Activated naive CD4-positive, alpha-beta T cell treated with anti-CD3 and anti-CD28 coated beads, Interleukin-2, amount 50 U/mL, for 72 hours (primary cell): ENCODE measurements at places on chromosomes 11 and 22. TPM values are rescaled to one million over a fixed set of nuclear protein-coding genes. Genes with fewer than 3 reads are reported as not detected.
A peak's percentile ranks its signal among the peaks of the same experiment; 100 is the strongest.

Gene TBC1D22A
- total RNA-seq, result 50.8 TPM

GRCh38 chr11:108224911-108225786 is 2.3 kb downstream of the ATM start:
- no peak for DNase-seq

Gene MAPK12
- 14.2 TPM for total RNA-seq

- DNase-seq, result peak; percentile 9
Measured at GRCh38 chr11:2685051-2685450, 14.7 kb downstream of the KCNQ1OT1 start.

- DNase-seq, result no peak
Measured at GRCh38 chr22:25388866-25389540, 169.6 kb downstream of the CRYBB2 start.

Gene RPL27A
- total RNA-seq, result 1,341 TPM

Gene TMEM191B
- total RNA-seq, result 1.3 TPM

Gene IGLL1
- total RNA-seq, result not detected

DNA sequence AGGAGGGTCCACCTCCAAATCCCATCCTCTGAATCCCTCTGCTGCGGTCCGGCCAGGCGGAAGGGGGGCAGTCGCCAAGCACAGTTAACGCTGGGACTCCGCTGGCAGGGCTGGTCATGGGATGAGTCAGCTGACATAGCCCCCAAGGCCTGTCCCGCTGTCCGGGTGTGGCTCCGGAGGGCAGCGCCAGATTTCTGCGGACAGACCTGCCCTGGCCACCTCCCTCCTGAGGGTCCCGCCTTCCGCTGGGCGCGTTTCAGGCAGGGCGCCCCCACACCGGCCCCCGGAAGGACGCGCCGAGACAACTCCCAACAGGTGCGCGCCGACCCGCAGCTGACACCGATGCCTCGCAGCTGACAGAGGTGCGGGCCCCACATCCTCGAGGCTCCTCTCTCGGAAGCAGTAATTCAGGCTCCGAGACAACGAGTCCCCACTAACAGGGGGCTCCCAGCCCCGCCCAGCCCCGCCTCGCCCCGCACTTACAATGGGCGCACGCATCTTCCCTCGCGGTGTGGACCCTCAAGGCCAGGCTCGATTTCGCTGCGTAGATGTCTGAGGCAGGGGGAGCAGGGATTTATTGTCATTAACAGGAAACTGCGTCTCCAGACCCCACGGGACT is 607 bp downstream of the PLAAT3 start:
- no peak for DNase-seq

GRCh38 chr11:46890665-46891064 is 27.7 kb downstream of the LRP4 start:
- no peak for DNase-seq

GRCh38 chr22:28963362-28963761 is 80.0 kb downstream of the ZNRF3 start:
- no peak for DNase-seq

Gene ROM1
- 1.1 TPM for total RNA-seq

Gene PHOX2A
- not detected for total RNA-seq

DNA sequence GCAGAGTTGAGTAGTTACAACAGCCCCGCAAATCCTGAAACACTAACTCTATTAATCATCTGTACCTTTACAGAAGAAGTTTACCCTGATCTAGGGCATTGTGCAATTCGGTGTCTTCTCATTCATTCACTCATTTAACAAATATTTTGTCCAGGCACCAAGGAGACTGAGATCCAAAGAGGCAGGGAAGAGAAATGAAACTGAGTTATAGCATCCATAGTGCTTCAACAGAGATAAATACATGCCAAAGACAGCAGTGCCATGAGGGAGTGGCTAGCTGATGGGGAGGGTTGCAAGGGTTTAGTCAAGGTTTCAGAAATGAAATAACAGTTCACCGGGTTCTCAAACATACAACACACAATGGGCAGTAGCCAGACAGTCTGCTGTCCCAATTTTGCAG is 40.2 kb upstream of the MTNR1B start:
- no peak for DNase-seq

DNA sequence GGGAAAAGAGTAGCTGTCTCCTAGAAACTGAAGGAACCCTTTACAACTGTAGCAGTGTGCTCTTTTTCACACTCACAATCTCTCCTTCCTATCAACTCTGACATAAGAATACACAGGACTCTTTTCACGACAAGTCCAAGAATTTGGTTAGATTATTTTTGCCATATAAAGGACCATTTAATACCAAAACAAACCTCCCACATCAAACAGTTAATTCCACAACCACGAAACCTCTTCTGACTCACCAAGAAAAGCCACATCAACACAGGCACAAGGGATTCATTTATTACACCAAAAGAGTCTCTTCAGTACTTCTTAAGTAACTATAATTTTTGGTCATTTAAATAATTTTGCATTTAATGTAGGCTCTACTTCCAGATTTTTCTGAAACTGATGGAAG is 222.6 kb upstream of the PITPNB start:
- DNase-seq, result no peak

- DNase-seq, result no peak
Measured at GRCh38 chr11:95276139-95276538, 45.1 kb upstream of the SESN3 start.

Gene OAF
- 0.57 TPM for total RNA-seq

DNA sequence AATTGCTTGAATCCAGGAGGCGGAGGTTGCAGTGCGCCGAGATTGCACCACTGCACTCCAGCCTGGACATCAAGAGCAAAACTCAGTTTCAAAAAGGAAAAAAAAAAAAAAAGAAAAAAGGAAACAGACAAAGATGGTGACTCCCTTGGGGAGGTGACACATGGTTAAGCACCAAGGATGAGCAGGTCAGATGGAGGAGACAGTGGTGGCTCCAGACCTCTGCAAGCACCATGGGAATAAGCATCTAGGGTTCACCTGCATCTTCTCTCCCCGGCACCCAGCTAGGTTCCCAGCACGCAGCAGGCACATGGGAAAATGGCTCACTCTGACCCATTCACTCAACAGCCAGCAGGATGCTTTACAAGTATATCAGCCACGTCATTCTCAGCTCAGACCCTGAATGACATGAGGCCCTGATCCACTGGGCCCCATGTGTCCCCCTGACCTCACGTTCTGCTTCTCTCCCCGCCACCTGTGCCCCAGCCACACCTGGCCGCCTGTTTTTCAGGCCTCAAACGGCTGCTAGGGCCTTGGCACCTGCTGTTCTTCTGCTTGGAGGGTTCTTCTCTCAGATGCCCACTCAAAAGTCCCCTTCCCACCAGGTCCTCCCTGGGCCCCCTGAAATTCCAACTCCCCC is 24.2 kb downstream of the A4GALT start:
- DNase-seq, result no peak

Gene KCNJ11
- 0.43 TPM for total RNA-seq

Gene GLB1L2
- 4.9 TPM for total RNA-seq

Gene SCO2
- total RNA-seq, result 4.8 TPM

DNA sequence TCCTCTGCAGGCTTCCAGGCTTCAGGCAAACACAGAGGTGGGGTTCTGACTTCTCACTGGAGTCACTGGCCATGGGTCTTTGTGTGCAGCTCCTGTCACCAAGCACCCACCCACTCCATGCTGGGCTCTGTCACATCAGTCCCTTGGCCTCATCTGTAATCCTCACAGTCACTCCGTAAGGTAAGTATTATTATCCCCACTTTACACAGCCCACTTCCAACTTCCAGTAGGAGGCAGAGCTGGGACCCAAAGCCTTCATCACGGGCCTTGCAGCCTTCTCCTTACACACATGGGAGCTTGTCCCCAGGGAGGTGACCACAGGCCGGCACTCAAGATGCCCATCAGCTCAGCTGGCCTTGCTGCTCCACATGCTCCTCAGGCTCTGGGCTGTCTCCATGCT is 266.7 kb upstream of the B3GAT1 start:
- DNase-seq, result no peak

Gene BRMS1
- 33.5 TPM for total RNA-seq

Gene CRYBB1
- not detected for total RNA-seq

GRCh38 chr11:31651822-31652221 is 142.3 kb downstream of the ELP4 start:
- DNase-seq, result no peak

DNA sequence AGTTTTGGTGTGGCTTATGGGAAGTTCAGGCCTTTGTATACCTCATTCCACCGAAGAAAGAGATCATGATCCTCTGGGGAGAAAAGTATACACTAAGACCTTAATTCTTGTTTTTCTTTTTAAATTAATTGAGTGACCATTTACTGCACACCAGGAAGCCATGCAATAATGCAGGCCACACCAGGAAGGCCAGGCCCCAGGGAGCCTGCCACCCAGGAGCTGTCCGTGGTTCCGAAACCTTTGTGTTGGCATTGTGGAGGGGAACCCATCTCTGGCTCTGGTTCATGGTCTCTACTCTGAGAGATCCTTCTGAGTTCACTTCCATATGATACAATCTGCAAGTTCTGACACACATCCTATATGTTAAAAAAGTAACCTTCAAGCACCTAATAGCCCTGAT is 291.8 kb downstream of the MIAT start:
- no peak for DNase-seq

- no peak for DNase-seq
Measured at GRCh38 chr22:37797874-37798500, 9.7 kb upstream of the GCAT start.

Gene MS4A15
- not detected for total RNA-seq

DNA sequence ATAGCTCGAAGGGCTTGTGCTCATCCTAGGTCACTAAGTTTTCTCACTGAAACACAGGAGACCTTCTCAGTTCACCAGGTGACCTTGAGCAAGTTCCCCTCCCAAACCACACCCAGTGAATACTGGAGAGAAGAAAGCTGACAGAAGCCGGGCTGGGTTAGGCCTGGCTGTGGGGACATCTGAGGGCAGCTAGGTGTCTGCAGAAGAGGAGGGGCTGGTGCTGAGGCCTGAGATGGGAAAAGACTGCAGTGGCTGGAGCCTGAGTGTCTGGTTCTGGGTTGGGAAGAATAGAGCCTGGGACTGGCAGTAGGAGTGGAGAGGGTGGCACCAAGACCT is 602 bp upstream of the INPP5J start:
- no peak for DNase-seq

Gene PDE3B
- 10.7 TPM for total RNA-seq

DNA sequence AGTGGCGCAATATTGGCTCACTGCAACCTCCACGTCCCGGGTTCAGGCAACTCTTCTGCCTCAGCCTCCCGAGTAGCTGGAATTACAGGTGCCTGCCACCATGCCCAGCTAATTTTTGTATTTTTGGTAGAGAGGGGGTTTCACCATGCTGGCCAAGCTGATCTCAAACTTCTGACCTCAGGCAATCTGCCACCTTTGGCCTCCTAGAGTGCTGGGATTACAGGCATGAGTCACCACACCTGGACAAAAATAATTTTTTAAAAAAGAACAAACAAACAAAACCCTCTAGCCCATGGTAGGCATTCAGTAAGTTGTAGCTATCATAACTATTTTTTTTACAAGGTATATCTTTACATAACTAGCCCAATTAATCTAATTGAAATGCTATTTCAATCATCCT is 73.9 kb upstream of the CAPRIN1 start:
- no peak for DNase-seq

Gene OR52N5
- total RNA-seq, result 0.08 TPM

- DNase-seq, result no peak
Measured at GRCh38 chr22:29615705-29616327, 12.4 kb downstream of the NF2 start.

Gene UBQLNL
- 0.21 TPM for total RNA-seq
